ENCODE measurements at places on chromosomes 12 and 14.

DNA sequence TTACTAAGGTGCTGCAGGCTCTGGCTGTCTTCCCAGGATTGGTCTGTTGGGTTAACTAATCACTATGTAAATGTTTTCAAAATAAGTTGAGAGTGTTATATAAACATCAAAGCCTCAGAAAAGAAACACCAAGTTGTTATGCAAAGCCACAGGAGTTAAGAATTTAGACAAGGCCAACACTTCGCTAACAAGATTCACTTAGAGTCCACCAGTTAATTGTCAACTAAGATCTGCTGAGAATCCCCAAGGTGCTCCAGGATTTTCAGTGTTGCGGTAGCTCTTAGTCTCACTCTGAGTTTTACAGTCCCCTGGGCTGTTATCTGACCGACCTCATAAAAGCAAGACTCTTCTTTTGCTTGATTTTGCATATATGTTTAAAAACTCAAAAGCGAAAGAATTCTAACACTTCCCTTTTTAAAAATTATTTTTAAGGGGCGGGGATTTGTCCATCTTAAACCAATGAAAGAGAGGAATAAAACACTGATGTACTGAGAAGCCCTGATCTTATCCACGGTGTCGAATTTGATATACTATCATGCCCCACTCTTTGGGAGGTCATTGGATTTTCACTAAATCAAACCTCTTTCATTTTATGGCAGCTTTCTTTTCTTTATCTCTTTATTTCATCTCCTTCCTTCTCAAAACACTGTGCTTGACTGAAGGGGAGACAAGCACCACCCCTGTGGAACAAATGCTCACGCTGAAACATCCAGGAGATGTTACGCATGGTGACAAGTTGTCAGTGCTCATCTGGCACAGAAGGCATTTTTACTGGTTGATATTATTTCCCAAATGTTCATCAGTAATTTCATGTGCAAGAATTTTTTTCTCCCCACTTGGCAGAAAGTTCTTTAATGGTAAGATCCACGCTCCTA is 7.0 kb downstream of the NIN start:
- no peak for DNase-seq

DNA sequence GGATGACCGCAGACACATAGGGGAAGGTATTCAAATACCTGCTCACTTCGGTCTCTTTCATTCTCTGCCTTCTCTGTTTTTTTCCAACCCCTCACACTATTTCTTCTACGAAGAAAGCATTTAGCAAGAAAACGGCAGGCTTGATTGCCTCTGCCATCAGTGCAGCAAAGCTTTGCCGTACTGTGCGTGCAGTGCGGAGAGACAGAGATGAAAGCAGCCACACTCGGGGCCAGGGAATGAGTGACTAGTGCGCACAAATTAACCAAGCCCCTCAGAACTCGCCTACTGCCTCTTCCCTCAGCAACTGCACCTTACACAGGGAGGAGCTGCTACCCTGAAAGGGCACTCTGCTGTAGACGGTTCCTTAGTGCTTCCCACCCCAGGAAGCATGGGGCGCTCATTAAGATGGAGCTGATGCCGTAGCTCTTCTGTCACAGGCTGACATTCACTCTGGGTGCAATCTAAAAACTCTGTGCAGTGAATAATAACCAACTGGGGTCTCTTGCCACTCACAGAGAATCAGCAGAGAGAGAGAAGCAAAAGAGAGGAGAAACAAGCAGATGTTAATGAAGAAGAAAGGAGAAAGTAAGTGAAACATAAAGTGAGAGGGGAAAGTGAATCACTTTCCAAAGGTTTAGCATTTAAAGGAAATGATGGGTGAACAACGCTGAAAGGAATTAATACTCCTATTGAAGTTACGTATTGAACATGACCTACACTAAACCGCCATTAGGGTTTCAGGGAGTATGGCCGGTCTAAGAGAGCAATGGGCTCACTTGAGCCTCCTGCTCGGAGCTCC is 69.4 kb downstream of the GRIN2B start:
- DNase-seq, result no peak

DNA sequence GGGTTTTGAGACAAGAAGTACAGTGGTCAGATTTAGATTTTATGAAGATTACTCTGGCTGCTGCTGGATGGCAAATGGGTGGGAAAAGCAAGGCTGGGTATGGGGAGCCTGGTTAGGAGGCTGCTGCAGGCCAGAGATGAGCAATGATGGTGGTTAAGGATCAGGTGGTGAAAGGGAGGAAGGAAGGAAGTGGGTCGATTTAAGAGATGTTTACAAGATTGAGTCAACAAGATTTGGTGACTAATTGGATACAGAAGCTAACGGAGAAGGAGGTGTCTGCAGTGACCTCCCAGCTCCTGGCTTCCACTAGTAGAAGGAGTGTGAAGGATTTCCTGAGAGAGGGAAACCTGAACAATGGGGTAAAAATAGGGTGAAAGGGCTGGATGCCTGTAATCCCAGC is 18.7 kb downstream of the NOS1 start:
- DNase-seq, result no peak

GRCh38 chr12:43899574-43899973 is 63.7 kb downstream of the TMEM117 start:
- no peak for DNase-seq

- no peak for DNase-seq
These were observed 156.3 kb upstream of the FKBP4 start for GRCh38 chr12:2638273-2639019.

DNA sequence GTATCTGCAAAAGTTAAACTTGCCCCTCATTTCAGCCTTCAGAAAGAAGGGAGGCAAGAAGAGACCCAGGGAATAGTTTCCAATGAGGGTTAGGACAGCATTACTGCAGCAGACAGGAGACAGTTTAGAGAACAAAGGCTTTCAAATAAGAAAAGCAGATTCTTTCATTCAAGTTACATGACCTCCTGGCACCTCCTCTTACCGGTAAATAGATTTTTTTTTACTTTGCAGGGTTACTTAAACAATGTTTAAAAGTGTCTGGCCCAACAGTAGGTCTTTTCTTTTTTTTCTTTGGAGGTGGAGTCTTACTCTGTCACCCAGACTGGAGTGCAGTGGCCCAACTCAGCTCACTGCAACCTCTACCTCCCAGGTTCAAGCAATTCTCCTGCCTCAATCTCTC is 47.1 kb downstream of the SINHCAF start:
- no peak for DNase-seq

- DNase-seq, result no peak
These were observed 665.9 kb downstream of the BCL11B start for GRCh38 chr14:98606041-98606640.

- DNase-seq, result no peak
These were observed 16.8 kb downstream of the EML1 start for GRCh38 chr14:99809859-99810558.

DNA sequence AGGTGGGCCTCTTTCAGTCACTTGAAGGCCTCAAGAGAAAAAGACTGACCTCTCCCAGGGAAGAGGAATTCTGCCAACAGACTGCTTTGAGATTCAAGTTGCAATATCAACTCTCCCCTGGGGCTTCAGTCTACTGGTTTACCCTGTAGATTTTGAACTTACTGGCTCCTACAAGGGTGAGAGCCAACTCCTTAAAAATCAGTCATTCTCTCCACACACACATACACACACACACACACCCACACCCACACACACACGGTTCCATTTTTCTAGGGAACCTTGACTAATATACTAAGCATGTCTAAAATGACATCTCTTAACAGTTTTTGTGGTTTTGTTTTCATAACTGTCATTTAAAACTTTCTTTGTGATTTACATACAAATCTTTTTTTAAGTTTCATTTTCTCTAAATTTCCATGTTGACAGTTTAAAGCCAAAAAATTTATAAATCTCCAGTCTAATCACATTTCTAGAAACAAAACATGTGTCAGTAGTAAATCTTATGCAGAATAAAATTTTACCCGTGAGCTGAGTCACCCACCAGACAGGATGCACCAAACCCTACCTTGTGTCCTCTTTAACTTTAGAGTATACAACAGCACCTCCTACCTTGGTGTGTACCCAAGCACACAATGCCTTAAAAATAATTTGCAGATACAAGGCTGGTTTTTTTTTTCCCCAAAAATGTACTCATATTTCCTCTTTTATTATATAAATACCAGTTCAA is 394.6 kb downstream of the AEBP2 start:
- peak; percentile 32 for DNase-seq

DNA sequence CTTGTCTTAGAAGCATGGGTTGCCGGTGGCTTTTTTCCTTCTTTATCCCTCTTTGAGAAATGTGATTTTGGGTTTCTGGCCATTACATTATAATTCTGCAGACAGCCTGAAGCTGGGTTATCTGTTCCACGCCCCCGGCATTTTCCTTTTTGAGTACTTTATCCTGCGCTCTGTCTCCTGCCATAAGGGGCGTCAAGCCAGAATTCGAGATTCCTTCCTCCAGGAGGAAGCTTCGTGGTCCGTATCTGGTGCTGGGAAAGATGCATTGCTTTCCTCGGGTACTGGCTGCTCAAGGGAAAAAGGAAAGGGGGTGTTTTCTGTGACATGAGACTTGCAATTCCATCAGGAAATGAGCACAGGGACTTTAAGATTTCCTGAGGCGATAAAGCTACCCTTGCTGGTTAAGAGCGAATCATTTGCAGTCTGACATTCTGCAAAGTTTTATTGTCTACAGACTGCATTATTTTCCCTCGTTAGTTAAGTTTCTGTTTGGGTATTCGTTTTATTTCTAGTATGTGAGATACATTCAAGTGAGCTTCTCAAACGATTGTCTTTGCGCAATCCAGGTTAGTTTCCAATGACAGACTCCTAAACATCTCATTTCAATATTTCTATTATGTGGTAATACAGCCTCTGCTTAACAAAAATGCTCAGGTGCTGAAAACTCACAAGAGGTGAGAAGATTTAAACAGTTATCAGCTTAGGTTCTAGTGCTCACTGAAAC is 694 bp downstream of the AKAP5 start:
- DNase-seq, result no peak

DNA sequence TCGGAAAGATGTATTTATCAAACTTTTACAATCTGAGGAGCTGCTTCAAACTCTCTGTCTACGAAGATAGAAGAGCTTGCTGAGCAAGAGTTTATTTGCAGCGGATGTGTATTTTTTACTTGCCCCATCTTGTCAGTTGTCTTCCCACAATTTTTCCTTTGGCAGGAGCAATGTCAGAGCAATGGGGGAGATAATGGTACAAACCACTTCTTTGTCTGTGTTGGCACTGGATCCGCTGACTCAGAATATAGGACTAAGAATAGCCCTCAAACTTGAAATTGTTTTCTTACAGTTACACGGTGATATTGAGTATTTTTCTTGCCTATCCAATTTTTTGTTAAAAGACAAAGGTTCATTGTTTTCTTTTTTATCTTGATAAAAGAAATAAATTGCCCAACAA is 27.6 kb downstream of the HELB start:
- DNase-seq, result no peak

DNA sequence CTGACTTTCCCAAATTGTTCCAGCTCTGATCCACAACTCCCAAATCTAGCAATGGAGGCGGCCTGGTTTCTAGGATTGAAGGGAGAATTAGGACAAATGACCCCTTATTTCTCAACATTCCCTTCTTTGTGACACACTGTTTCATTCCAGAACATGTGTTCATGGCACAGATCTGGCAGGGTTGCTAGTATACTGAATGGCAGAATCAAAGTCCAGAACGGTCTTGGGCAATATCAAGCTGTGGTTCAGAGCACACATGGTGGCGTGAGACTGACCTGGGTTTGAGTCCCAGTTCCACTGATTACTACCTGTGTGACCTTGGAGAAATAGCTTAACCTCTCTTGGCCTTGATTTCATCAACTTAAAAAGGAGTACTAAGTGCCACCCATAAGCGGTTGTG is 152.5 kb downstream of the SAMD4A start:
- DNase-seq, result no peak

GRCh38 chr14:98114122-98114895 is 1157.7 kb downstream of the BCL11B start:
- DNase-seq, result no peak

DNA sequence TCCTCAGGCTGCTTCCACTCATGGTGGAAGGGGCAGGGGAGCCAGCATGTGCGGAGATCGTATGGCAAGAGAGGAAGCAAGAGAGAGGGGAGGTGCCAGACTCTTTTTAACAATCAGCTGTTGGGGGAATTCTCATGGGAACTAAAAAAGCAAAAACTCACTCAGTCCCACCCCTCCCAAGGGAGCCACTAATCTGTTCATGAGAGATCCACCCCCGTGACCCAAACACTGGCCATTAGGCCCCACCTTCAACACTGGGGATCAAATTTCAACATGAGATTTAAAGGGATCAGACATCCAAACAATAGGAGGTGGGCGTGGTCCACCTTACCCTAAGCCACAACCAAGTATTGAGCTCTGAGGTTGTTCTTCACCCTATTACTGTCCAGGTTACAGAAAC is 375.1 kb downstream of the GRIN2B start:
- no peak for DNase-seq

- DNase-seq, result no peak
These were observed 41.0 kb downstream of the TRAF3 start for GRCh38 chr14:102817942-102818940.

- DNase-seq, result no peak
These were observed 29.7 kb downstream of the R3HDM2 start for GRCh38 chr12:57401165-57401564.

DNA sequence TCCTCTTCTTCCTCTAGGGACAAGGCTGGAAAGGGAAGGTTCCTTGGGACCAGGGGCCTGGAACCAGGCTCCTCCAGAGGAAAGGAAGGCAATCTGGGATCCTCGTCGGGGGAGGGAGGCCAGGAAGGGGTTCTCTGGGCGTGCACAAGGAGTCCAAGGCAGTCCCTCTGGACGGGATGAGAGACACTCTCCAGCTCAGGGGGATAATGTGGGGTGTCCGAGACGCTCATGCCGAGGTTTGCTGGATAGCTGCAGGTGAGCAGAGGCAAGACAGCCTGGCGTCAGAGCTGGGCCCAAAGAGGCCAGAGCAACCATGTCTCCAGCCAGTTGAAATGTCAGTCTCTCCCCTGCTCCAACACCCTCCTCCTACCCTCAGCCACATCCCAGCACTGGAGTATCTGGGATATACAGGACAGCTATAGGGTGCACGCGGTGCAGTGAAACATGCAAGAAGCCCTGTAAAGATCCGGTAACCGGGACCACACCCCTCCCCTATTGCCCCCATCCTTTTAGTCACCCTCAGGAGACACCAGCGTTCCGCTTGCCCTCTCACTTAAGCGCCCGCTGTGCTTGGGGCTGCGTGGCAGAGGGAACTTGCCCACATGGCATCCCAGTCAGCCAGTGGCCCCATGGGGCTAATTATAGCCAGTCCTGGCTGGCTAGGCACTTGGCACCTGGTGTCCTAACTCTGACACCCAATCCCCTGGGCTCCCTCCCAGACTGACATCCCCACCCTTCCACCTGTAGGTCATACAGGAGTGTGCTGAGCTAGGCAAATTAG is at the start of gene KLHL33:
Gene KLHL33, minus strand, starts transcription at position 585 of the 781 bp plus-strand sequence. Its CDS starts 355 bp downstream, at position 230.
- DNase-seq, result no peak

DNA sequence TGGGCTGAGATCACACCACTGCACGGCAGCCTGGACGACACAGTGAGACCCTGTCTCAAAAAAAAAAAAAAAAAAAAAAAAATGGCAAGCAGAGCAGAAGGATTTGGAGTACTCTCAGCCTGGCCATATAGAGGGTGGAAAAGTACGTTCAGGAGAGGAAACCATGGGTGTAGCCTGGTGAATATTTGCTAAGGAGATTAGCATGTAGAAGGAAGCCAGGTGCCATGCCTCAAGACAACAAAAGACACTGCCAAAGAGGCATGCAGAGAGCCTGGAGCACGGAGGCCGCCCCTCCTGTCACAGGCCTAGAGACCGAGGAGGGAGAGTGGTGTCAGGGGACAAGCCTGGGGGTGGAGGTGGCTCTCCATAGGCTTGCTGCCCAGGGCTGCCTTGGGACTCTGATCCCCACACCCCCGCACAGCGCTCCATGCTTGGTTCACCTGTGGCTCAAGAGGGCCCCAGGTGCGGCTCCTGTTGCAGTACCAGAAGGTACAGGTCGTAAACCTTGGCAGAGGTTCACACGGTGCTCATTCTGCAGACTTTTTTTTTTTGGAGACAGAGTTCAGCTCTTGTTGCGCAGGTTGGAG is 27.9 kb upstream of the DEGS2 start:
- DNase-seq, result no peak
